Heart left ventricle (tissue), 16 donors: ENCODE measurements at places on chromosomes 3 and 15. TPM values are rescaled to one million over a fixed set of nuclear protein-coding genes. Genes with fewer than 3 reads are reported as not detected.

- no peak for DNase-seq
Observed at GRCh38 chr3:14804835-14805780, 13.7 kb upstream of the FGD5 start.

DNA sequence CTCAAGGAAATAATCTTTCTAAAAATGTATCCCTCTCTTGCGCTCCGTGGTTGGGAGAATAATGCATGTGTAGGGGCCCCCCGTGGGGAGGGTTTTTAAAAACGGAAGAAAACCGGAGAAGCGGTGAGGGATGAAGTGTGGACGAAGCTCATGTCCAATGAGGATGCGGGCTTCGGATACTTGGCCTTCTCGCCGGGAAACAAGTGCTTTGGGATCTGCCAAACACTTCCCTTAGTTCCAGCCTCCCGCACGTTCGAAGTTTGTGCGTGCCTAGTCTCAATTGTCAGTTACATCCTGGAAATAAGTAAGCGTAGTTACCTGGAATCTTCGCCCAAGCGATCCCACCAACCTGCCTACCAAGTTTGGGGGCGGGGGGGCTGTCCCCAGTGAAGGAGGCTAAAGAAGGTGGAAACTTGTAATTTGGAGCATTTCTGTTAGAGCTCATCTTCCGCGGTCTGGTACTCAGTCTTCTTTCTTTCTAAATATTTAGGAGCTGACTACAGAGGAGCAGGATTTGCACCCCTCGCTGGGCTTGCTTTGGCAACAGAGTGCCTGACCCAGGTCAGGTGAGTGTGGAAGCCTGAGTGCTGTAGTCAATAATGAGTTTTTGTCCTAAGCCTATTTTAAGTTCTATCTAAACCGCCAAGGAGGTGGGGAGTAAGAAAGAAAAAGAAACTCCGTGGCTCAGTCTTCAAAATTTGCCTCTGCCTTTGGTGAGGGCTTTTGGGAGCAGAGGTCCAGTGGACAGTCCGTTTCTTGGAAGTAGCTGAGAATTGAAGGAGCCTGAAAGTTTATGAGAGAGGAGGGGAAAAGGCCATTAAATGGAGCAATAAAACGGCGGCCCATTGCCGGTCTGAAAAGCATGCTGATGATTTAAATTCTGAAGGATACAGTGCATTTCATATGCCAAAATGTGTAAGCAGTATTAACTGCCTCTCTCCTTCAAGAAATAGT is 1.1 kb downstream of the ITPR1 start:
- peak; percentile 49 for DNase-seq

RYR3 gene
- 0.33 TPM for total RNA-seq

- DNase-seq, result no peak
Observed at GRCh38 chr15:59190291-59190690, 16.4 kb upstream of the LDHAL6B start.

DNA sequence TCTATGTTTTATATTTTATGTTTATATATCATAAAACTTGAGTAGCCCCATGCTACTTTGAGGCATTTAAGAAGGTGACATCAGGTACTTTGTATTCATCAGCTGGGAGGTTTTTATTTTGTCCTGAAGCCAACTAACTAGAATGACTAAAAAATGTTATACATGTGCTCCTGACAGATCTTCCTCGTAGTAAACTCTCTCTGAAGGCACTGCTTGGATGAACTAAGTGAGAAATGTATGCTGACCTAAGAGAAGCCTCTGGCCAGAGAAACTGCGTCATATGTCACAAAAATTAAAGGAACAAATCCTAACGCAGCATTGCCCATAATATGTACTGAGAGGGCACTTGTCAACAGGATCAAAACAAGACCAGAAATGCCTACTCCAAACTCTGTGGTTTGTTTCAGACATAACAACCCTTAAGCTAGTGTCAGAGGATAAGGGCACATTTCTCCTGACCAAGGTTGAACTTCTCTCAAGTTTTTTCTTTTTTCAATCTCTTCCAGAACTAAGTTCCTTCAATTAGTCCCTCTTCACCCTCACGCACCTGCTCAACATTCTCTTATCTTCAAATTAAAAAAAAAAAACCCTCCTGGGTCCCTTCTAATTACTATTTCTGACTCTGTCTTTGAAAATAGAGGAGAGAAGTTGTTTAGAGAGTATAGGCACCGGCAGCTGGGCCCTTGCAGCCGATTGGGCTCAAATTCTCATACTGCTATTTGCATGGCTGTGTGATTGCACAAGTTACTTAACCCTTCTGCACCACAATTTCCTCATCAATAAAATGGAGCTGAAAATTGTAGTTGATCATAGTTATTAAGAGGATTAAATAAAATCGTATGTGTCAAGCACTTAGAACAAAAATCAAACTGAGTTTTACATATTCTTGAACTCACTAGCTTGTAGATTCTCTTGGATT is 159.0 kb downstream of the FRMD5 start:
- no peak for DNase-seq

- DNase-seq, result no peak
Observed at GRCh38 chr3:11164607-11165006, 10.3 kb downstream of the HRH1 start.
